B cell (primary cell): ENCODE measurements at places on chromosomes 3 and 15. TPM values are rescaled to one million over a fixed set of nuclear protein-coding genes. Genes with fewer than 3 reads are reported as not detected.

- H3K27me3 ChIP-seq = no peaks in the 10 kb centered on the region
- peak; percentile 15 for DNase-seq
- H3K4me3 ChIP-seq = no peak overlapping the region
- H3K36me3 ChIP-seq = no peaks in the 10 kb centered on the region
- H3K27ac ChIP-seq = no peak overlapping the region
Measured at GRCh38 chr3:155859859-155860258, 5.6 kb upstream of the SLC33A1 start.

- no peaks in the 10 kb centered on the region for H3K27me3 ChIP-seq
- DNase-seq = no peak
- no peaks in the 10 kb centered on the region for H3K4me1 ChIP-seq
- H3K27ac ChIP-seq = no peak overlapping the region
- H3K4me3 ChIP-seq = no peak overlapping the region
Measured at GRCh38 chr3:9345041-9345440, 17.8 kb upstream of the THUMPD3 start.

DNA sequence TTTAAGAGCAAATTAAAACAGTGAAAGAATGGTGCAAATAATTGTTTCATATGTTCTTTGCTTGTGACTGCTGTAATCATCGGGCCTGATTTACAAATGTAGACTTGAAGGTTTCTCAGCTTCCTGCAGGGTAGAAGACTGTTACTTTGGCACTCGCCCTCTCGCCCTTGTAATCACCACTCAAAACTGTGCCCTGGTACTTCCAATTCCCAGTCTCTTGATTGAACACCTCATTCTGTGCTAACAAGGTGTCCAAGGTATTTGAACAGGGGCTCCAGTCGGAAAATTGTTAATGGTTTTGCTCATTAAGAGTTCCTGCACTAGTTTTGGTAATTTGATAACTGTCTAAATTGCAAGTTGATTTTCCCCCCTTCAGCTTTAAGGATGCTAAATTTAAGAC is 209.5 kb downstream of the ZIC1 start:
- no peak for DNase-seq
- no peak overlapping the region for H3K4me3 ChIP-seq
- H3K27ac ChIP-seq = no peak overlapping the region

- H3K4me3 ChIP-seq = no peak overlapping the region
- no peak overlapping the region for H3K27ac ChIP-seq
Measured at GRCh38 chr3:50519471-50520089, 16.1 kb upstream of the CACNA2D2 start.

DNA sequence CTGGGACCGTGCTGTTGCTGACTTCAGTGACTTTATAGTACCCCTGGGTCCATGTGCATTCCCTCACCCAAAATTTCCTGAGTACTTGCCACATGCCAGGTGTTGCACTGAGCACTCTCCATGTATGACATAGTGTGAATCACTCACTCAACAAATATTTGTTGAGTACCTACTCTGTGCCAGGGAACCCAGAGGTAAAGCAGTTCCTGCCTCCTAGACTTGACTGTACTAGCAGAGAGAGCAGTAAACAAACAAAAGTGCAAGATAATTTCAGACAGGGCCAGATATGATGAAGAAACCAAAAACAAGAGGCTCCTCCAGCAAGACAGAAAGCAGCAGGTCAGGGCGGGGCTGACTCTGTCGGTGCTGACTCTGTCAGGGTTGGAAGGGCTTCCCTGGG is 12.2 kb downstream of the TGM4 start:
- H3K4me3 ChIP-seq = no peak overlapping the region
- H3K27me3 ChIP-seq = no peaks in the 10 kb centered on the region
- no peaks in the 10 kb centered on the region for H3K4me1 ChIP-seq

- H3K36me3 ChIP-seq = no peaks in the 10 kb centered on the region
- no peaks in the 10 kb centered on the region for H3K27me3 ChIP-seq
- no peak for DNase-seq
- no peak overlapping the region for H3K4me3 ChIP-seq
Measured at GRCh38 chr15:49164865-49165264, 5.2 kb upstream of the GALK2 start.

DNA sequence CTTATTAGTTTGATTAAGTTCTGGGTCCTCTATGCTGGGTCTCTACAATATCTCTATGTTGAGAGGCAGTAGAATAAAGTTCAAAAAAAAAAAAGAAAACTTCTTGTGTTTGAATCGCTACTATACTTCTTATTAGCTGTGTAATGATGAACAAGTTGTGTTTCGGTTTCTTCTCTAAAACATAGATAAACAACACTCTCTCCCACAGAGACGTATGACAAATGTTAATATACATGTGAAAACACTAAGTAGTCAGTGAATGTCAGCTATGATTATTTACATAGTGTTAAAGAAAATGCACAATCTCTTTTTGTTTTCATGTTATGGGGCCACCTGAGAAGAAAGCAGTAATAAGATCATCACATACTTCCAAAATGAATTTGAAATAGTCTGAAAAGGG is 45.3 kb downstream of the ACAP2 start:
- H3K4me1 ChIP-seq = peaks cover 34% of the 10 kb centered on the region
- no peak overlapping the region for H3K27ac ChIP-seq
- no peak overlapping the region for H3K4me3 ChIP-seq
- no peaks in the 10 kb centered on the region for H3K27me3 ChIP-seq

DNA sequence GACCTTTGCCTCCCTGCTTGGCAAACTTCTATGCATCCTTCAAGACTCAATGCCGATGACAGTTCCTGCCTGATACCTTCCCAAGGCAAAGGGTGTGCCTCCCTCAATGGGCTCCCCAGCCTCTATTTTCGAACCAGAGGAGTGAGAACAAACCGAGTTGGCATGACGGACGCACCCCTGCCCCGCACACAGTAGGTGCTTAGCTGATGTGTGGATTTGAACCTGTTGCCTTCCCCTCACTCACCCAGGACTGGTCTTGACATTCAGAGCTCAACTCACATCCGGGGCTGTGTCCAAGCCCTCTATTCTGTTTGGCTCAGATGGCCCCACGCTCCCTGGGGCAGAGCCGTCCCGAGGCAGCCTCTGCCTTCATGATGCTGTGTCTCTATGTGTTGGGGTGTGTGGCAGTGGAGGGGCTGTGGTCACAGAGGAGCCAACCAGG is 52.2 kb upstream of the SLC6A11 start:
- H3K4me3 ChIP-seq = no peak overlapping the region
- no peaks in the 10 kb centered on the region for H3K27me3 ChIP-seq
- no peaks in the 10 kb centered on the region for H3K36me3 ChIP-seq
- H3K27ac ChIP-seq = no peak overlapping the region
- no peak for DNase-seq

- no peaks in the 10 kb centered on the region for H3K36me3 ChIP-seq
- no peaks in the 10 kb centered on the region for H3K4me1 ChIP-seq
- no peaks in the 10 kb centered on the region for H3K27me3 ChIP-seq
- DNase-seq = no peak
- no peak overlapping the region for H3K27ac ChIP-seq
- no peak overlapping the region for H3K4me3 ChIP-seq
Measured at GRCh38 chr3:142626971-142627370, 30.8 kb downstream of the PLS1 start.

- H3K4me1 ChIP-seq = no peaks in the 10 kb centered on the region
- no peaks in the 10 kb centered on the region for H3K36me3 ChIP-seq
- no peak overlapping the region for H3K27ac ChIP-seq
- H3K27me3 ChIP-seq = no peaks in the 10 kb centered on the region
Measured at GRCh38 chr3:151003029-151003767, 30.7 kb upstream of the CLRN1 start.

DNA sequence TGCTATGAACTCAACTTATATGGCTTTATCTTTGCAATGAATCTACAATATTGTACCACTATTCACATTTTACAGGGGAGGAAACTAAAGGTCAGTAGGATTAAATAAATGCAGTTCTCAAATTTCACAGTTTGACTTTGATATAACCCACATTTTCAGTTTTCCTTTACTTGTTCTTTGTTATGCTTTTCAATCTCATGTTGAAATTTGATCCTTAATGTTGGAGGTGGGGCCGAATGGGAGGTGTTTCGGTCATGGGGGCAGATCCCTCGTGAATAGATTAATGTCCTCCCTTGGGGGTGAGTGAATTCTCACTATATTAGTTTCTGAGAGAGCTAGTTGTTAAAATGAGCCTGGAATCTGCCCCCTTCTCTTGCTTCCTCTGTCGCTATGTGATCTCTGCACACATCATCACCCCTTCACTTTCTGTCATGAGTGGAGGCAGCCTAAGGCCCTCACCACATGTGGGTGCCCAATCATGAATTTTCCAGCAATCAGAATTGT is 44.7 kb downstream of the CD200 start:
- no peaks in the 10 kb centered on the region for H3K36me3 ChIP-seq
- no peak overlapping the region for H3K4me3 ChIP-seq
- peaks cover 16% of the 10 kb centered on the region for H3K4me1 ChIP-seq
- no peaks in the 10 kb centered on the region for H3K27me3 ChIP-seq
- no peak for DNase-seq

DNA sequence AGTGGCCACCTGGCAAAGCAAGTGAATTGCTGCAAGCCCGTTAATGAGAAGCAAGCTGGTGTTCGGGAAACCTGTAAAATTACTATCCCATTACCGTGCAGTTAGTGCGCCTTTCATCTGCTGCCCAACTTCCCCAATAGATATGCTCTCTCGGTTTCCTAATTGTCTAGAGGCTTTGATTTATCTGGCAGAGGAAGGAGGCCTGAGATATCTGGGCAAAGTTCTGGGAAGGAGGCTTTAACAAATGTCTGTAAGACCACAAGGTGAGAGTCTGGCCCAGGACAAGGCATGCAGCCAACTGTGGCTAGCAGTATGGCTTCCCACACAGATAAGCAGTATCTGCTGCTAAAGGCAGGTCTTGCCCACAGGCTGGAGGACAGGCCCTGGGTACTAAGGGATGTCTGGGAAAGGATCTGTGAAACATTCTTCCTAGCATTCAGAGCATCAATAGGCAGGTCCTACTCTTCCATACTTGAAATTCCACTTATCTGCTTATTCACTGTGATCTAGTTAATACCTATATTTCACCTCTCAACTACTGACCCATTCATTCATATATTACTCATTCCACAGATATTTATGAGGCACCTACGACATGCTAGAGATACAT is 130.0 kb upstream of the SLC2A2 start:
- H3K36me3 ChIP-seq = no peaks in the 10 kb centered on the region
- no peak for DNase-seq
- no peaks in the 10 kb centered on the region for H3K4me1 ChIP-seq
- no peak overlapping the region for H3K4me3 ChIP-seq
- H3K27me3 ChIP-seq = no peaks in the 10 kb centered on the region
- H3K27ac ChIP-seq = no peak overlapping the region

DNA sequence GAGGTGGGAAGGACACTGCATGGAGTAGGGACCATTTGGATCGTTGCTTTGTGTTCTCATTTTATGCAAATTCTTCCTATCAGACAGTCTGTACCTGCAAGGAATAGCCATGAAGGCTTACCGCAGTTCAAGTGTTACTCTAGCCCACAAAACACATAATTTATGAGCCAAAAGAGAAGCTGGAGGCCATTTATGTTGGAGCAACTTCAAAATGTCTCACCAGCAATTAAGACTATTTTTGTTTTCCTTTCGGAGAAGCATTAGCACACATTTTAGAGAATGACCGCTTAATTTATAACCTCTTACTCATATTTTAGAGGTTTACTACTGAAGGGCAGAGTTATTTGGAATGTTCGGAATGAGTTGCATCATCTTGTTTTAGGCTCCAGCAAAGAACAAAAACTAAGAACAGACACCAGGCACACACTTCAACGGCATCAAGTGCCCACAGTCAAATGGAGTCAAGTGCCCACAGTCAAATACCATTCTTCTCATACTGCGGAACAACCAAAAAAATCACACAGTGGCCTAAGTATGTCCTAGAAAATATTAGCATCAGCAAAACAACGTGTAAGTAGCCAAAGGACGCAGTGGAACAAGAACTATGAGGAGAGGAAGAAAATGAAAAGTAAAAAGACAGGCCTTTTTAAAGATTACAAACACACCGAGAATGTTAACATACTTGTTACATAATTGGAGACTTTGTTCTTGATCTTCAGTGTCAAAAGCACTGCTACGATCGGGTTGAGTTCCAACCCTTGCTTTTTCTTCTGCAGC is 17.5 kb upstream of the GOLGA8J start:
- H3K4me1 ChIP-seq = no peaks in the 10 kb centered on the region
- DNase-seq = no peak
- no peak overlapping the region for H3K4me3 ChIP-seq
- H3K27me3 ChIP-seq = no peaks in the 10 kb centered on the region
- no peaks in the 10 kb centered on the region for H3K36me3 ChIP-seq

GRCh38 chr3:194689493-194689944 is 3.8 kb downstream of the FAM43A start:
- peak; percentile 45 for DNase-seq
- no peak overlapping the region for H3K4me3 ChIP-seq
- H3K36me3 ChIP-seq = peaks cover 5% of the 10 kb centered on the region
- H3K27me3 ChIP-seq = no peaks in the 10 kb centered on the region
- peak overlapping the region; percentile 49 for H3K27ac ChIP-seq
- H3K4me1 ChIP-seq = peaks cover 66% of the 10 kb centered on the region

DNA sequence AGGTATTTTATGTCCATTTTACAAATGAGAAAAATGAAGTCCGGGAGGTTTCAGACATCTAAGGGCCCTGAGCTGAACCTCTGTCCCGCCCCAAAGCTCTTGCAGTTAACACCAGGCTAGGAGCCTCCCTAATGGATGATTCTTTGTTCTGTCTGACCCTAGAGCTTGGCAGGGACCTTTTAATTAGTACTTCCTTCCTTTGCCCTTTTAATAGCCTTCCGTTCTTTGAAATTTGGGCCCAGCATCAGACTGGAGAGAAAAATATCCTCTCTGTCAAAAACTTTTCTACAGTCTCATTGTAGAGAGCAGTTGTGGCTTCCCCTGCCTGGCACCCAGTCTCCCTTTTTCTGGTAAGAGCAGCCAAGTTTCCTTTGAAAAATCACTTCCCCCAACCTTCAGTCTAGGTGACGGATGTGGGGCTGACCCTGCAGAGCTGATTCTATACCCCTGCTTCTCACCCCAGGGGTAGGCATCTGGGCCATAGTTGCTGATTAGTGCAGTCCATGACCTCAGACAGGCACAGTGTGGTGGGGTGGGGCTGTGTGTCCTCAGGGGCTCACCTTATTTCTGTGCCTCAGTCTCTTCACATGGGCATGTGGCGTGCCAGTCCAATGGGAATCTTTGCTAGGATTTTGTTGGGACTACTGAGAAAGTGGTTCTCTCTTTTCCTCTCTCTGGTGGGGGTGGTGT is 220.4 kb downstream of the ADAMTS9 start:
- DNase-seq = no peak
- no peak overlapping the region for H3K27ac ChIP-seq
- no peak overlapping the region for H3K4me3 ChIP-seq
- no peaks in the 10 kb centered on the region for H3K4me1 ChIP-seq
- H3K27me3 ChIP-seq = no peaks in the 10 kb centered on the region

The HIGD2B gene
- polyA plus RNA-seq = not detected in 2 replicates

The GRK7 gene
- polyA plus RNA-seq = 0.07 and 0.12 TPM in 2 replicates

The SEMA5B gene
- polyA plus RNA-seq = not detected in 2 replicates

The ERC2 gene
- polyA plus RNA-seq = not detected in 2 replicates

The MOBP gene
- polyA plus RNA-seq = 0.03 and 0.04 TPM in 2 replicates

The CTDSPL2 gene
- 17.8 and 24.0 TPM in 2 replicates for polyA plus RNA-seq

The PARP15 gene
- 307 and 489 TPM in 2 replicates for polyA plus RNA-seq

The ZNF620 gene
- polyA plus RNA-seq = 1.2 and 2.0 TPM in 2 replicates

The CHRNA5 gene
- polyA plus RNA-seq = 0.07 and 0.09 TPM in 2 replicates

The GOLGA8J gene
- polyA plus RNA-seq = not detected in 2 replicates
